ENCODE measurements at places on chromosomes 7 and 10. TPM values are rescaled to one million over a fixed set of nuclear protein-coding genes. Genes with fewer than 3 reads are reported as not detected.

The NUDT5 gene
- total RNA-seq = 75.4 TPM

The LIPJ gene
- total RNA-seq = 0.11 TPM

The TMEM196 gene
- total RNA-seq = 0.13 TPM

The NRCAM gene
- total RNA-seq = 0.13 TPM

The PROSER2 gene
- 8.1 TPM for total RNA-seq

The PON2 gene
- total RNA-seq = 106 TPM

The MMP21 gene
- total RNA-seq = not detected

The OR6V1 gene
- not detected for total RNA-seq

The GIMAP4 gene
- total RNA-seq = not detected

The SLC29A3 gene
- 3.1 TPM for total RNA-seq

The FRA10AC1 gene
- 14.4 TPM for total RNA-seq

The TMEM26 gene
- total RNA-seq = 11.8 TPM

The TMEM72 gene
- total RNA-seq = not detected

The IFIT3 gene
- 48.6 TPM for total RNA-seq

The SLC39A12 gene
- total RNA-seq = under 0.01 TPM

The UTF1 gene
- total RNA-seq = not detected

The BNIP3 gene
- total RNA-seq = 116 TPM

The GPR15LG gene
- not detected for total RNA-seq

The GDF2 gene
- not detected for total RNA-seq

The SUN3 gene
- not detected for total RNA-seq

The HSPB1 gene
- total RNA-seq = 100 TPM

The CRYGN gene
- 0.78 TPM for total RNA-seq

The NKX1-2 gene
- not detected for total RNA-seq
